CD4-positive, CD25-positive, alpha-beta regulatory T cell (primary cell): ENCODE measurements at places on chromosomes 16 and 17.

GRCh38 chr16:79360267-79360666, 240.3 kb downstream of the MAF start:
- DNase-seq, result no peak

DNA sequence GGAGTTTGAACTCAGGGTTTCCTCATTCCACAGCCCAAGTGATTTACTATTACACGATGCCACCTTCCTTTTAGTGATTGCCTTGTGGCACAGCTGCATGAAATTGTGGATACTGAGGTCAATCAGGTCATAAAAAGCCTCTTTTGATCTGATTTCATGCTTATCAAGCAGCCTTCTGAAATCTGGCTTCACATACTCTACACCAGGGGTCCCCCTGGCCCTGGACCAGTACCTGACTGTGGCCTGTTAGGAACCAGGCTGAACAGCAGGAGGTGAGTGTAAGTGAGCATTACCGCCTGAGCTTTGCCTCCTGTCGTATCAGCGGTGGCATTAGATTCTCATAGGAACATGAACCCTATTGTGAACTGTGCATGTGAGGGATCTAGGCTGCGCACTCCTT, 13.8 kb downstream of the SLFN5 start:
- DNase-seq, result no peak

DNA sequence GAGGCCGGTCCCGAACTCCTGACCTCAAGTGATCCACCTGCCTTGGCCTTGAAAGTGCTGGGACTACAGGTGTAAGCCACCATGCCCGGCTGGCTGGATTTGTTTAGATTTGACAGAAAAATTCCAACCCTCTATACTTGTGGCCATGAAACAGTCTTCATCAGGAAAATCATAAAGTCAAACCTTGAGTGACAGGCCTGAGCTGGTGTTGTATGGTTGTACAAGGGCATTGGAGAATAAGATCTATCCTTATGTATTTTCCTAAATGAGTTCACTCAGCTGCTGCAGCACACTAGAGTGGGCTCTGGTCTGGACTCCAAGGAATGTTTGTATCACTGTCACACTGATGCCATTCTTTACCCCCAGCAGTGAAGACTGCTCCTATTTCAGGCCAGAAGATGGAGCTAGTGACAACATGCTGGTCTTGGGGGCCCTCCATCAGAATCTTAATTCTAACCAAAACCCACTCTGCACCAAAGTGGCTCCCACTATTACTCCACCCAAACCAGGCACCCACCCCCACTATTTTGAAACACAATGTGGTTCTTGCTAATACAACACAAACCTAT, 27.4 kb downstream of the SNX11 start:
- no peak for DNase-seq

DNA sequence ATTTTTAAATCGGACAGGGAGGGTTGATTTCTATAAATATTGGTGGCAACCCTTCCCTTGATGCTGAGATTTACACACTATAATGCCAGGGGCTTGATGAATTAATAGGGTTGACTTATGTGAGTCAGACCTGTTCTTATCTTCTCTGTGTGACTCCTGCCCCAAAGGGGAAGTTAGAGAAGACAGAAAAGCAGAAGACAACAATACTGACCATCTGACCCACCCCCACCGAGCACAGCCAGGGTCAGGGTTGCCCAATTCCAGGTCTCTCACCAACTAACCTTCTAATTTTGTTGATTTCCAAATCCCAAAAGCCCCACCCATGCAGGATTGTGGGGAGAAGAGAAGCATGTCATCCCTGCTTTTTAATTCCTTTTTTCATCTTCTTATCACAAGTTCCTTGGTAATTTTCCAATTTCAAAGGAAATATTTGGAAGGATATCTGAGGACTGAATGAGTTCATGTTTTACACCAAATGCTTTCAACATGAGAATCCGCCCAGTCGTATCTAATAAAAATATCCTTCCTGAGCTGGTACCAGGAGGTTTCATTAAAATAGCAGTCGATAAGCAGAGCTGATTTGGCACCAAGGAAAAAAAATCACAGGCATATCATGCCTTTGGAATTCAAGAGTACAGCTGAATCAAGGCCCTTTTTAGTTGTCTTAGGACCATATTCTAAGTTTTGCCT, 603.4 kb upstream of the CDH11 start:
- no peak for DNase-seq

- no peak for DNase-seq
Measured at GRCh38 chr17:30091771-30092170, 24.8 kb upstream of the NSRP1 start.

DNA sequence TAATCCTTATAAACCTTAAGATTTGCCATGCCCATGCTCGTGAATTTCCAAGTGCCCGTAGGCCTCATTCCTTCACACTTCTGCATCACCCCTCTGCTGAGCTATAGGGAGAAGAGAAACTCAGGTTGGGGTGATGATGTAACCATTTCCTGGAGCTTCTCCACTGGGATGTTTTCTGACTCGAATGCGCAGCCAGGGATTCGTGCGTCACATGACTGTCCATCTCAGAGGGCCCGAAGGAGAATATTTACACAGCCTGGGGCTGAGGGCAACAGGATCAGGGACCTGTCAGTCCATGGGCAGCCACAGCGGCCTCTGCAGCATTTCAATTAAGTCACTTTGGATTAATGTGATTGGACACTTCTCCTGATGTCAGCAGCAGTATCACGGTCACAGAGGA, 8.7 kb downstream of the GSG1L2 start:
- no peak for DNase-seq
